HS-27A (cell line): ENCODE measurements at places on chromosomes 1 and 21.

DNA sequence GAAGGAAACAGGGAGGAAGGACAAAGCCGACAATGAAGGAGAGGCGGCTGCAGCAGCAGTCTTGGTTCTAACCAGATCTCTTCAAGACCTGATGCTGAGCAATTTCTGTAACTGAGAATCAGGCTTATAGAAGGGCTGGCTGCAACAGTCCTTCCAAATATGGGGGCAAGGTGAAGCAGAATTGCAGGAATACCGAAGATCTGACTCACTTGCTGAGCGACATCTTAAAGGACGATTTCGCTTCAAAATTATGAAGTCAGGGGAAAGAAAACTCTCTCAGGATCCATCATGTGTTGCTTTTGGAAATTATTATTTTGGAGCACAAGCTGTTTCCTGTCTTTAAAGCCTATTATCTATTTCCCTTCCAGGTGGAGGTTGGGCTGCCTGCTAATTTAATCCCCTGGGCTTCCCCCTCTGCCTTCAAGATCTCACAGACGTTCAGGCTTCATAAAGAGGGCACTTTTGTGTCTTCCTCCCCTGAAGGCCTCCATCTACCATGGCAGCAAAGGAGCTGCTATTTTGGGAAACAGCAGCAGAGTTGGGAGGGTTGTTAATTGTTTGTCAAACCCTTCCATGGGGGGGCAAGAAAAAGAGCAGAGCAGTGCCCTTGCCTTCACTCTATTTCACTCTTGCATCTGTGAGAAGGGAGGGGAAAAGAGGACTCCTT is 10.8 kb upstream of the IER5 start:
- no peak for DNase-seq

DNA sequence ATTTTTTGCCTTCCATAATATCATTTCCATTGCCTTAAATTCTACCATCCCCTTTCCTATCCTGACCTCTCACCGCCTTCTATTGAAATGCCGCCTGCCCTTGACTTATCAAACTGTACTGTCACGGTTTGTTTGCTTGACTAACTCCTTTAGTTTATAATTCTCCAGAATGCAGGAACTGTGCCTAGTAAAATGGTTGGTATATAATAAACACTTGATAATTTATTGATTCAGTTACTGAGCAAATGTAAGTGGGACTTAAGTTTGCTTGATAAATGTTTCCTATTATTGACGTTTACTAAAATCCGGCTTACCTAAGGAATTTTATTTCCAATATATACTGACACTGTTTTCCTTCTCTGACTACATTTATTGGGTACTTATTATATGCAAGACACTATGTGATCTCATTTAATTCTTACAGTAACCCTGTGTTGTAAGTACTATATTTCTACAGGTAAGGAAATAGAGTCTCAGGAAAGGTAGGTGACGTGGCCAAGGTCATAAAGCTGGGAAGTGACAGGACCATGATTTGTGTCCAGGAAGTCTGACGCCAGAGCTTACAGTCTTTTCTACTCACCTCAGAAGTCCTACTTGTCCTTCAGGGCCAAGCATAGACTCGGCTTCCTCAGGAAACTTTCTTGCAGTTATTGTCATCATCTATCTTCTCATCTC is 35.7 kb downstream of the DPT start:
- no peak for DNase-seq

DNA sequence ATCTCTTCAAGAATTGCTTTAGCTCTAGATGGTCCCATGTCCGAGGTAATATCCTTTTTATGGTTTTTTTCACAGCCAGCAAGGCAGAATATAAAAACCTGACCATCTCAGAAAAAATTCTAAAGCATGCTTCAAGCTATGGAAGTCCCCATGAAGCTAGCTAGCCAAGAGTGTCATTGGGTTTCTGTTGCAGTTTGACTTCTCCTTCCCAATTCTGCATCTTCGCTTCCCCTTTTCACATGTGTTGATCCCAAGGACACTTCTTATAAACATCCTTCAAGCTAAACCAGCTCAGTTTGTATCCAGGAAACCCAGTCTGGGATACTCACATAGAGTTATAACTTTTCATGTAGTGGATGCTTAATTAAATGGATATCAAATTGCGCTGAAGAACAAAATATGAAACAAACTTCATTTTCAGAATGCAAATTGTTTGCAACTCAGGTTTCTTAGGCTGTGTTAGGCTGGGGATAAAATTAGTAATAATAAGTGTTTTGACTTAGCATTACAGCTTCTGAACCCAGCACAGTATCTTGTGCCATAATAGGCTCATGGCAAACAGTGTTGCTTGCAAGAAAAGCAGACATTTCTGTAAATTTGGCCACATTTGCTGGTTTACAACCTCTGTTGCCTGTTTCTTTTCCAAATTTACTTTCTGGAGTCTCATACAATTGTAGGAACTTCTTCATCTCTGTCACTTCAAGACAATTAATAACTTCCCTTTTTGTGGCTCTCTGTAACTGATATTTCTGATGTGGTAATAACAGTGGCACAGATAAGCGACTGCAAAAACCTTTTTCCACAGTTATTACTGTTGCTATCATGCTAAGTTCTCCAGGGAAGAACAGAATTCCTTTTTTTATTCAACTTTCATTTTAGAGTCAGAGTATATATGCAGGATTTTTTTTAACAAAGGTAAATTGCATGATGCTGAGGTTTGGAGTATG is 53.2 kb downstream of the NCAM2 start:
- no peak for DNase-seq

DNA sequence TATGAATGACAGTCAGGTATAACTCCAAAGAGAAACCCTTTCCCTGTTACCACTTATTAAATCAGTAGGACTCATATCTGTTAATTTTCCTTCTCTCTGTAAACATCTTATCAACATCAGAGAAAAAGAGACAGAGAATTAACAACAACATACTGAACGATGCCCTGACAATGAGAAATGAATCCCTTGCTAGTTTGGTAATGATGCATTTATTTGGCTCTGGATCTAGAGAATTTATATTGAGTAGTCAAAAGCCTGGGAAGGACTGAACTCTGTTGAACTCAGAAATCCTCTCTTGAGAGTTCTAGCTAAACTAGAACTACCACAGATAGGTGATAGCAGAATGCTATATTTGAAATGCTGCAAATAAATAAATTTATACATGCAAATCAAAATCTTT is 325.6 kb downstream of the DISC1 start:
- no peak for DNase-seq

DNA sequence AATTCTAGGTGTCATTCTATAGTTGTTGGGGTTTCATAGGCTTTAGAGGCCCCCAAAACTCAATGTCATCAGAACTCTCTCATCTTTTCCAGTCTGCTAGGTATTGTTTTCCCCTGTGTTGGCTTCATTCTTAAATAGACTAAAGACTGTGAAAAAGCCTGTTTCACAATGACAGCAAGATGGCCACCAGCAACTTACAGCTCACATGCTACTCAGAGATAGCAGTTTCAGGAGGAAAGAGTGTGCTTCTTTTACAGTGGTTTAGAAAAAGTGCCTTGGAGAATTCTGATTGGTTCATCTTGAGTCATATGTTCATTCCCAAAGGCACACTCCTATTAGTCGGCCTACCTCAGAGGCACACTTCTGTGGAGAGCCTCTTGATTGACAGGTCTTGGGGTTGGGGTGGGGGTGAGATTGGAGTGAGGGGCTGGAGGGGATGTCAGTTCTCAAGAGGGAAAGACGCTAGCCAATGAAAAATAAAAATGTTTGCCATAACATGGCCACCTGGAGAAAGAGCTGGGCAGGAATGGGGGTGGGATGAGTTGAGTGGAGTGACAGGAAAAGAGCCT is 8.5 kb downstream of the IL23R start:
- no peak for DNase-seq
